HL-60 (cell line): ENCODE measurements at places on chromosomes 2 and 18.

DNA sequence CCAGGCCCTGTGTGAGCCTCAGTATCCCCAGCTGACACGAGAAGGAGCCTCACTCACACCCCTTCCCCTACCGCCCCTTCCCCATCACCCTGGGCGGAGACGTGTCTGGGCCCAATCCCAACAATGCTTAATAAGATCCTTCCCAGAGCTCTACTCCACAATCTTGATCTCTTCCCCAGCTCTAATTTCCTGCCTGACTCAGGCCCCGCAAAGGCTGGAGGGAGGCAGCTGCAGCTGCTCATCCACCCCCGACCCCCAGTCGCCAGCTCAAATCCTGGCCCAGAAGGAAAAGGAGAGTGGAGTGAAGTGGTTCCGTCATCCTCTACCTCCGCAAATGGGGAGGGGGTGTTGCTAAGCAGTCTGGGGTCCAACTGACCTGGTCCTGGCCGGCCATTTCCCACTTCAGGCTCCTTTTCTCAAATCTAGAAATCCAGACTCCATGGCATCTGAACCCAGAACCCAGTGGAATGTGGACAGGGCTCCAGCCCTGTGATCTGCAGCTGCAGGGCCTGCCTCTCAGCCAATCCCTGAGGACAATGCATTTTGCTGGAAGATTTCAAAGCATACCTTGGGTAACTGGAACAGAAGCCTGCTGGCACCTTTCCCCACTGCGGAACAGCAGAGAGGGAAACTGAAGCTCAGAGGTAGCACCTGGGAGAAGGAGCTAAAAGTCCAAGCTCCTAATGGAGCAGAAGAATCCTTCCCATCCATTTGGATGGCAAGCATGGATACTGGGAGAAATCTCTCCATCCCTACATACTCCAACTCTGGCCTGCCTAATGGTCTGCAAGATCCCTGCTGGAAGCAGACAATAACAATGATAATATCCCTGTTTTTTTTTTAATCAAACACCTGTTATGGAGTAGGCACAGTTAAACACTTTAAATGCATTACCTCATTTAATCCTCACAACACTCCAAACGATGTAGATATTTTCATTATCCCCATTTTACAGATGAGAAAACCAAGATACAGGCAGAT is 5.6 kb upstream of the TNS1 start:
- DNase-seq: no peak

GRCh38 chr2:128024816-128025215 is 3.0 kb downstream of the SAP130 start:
- no peak for DNase-seq

DNA sequence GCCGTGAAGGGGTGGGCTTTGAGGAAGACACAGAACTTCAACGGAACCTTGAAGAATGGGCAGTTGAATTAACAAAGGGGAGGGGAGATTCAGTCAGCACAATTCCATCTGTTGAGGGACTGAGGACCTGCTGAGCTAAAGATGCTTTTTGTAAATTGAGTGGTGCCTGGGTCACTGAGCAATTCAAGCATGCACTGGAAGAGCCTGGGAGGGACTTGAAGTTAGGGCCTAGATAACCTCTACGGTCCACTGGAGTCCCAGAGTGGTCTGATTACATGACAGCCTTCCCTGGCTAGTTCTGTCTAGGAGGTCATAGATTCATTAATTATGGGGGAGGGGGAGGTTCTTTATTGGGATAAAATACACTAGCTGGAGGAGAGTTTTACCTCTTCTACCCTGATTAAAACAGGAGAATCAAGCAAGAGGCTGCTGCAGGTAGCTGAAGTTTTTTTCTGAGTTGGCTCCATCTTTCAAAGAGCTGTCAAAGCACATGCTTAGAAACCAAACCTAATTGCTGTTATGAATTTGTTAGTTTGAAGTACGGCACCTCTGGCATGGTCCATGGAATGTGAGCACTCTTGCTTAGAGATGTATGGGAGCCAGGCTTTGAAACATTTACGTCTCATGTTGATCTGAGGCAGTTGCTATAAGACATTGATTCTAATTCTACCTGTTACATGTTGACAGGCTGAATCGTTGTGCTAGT is 290.2 kb downstream of the PRKCE start:
- DNase-seq: no peak

- no peak for DNase-seq
These were observed 32.0 kb downstream of the SMCHD1 start for GRCh38 chr18:2687390-2688001.

DNA sequence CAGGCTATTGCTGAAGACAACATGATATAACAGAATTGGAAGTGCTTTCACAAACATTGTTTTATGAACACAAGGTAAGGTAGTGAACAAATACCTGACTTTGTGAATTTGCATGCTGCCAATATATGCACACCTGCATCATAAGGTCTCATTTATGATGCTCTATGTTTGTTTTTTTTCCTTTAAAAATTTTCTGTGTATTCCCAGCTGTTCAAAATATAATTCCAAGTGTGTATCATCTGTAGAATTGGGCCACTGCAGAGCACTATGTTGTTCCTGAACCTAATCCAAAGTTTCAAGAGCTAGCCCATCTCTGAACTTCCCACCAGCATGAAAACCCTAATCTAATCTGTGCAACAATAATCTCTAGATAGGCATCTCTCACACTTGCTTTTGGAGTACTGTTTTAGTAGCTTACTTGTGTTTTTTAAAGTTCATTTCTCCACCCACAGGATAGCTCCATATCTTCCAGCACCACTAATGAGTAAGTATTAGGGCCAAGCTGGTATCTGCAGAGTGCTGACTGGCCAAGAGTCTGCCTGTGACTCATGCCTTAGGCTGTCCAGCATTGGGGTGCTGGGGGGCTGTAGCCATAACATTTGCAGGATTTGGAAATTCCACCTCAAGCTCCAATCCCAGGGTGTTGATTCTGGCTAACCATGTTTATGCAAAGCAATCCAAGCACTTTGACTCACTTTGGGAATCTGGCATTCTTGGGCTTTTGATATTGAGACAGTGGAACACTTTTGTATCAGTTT is 208.2 kb upstream of the REV1 start:
- DNase-seq: no peak

- no peak for DNase-seq
These were observed 154.2 kb downstream of the ATAD2B start for GRCh38 chr2:23772684-23773083.

DNA sequence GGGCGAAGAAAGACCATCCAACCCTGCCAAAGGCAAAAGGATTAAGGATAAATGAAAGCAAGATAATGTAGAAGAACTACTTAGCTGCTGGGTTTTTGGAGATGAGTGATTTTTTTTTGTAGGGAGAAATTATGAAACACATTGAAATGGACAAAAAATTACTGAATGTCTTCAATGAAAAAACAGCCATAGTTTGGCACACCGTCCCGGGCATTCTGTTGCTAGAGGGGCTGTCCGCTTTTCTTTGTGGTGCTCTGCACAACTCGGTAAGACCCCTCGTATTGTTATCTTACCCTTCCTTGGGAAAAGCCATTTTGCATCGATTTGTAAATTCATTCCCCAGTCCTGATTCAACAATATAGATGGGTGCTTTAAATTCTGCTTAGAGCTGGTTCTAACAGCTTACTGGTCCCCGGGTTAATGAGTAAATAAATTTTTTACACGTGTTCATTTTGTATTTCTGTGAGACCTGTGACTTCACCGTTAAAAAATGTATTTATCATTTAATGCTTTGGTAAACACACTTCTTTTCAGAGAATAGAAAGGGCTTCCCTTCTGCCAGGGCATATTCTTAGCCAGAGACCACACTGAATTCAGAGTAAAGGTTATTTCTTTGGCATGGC is 912 bp upstream of the LAPTM4A start:
- no peak for DNase-seq

DNA sequence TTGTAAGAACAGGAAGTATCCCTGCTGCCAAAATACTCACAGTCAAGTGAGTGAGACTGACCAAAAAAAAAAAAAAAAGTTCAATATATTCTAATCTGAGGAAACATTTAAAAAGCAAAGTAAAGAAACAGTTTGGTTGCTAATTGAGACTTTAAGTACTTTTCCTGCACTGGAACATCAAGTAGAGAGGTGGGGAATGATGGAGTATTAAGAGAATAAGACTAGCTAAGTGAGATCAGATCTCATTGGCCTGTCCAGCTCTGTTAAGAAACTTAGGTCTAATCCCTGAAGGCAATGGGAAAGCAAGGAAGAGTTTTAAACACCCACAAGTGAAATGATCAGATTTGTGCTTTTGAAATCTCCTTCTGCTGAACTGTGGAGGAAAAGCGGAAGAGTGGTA is 27.8 kb upstream of the MAP4K3 start:
- DNase-seq: no peak

DNA sequence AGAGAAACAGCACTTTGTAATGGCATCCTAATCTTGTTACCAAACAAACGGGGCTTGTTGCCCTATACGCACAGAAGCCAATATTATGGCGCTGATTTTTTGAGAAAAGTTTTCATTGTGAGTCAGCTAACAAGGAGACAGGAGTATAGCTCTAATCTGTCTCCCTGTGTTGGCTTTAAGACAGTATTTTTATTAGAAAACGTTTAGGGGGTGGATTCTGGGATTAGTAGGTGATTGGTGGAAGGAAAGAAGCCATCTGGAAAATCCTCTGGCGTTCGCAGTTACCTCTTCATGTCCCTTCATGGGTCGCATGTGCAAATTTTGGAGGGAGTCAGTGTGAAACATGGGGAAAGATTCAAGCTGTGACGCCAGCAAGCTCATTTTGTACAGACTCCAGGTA is 698 bp upstream of the TMEM237 start:
- DNase-seq: no peak

- DNase-seq: peak; percentile 62
These were observed 598 bp upstream of the WBP1 start for GRCh38 chr2:74457549-74458131.

DNA sequence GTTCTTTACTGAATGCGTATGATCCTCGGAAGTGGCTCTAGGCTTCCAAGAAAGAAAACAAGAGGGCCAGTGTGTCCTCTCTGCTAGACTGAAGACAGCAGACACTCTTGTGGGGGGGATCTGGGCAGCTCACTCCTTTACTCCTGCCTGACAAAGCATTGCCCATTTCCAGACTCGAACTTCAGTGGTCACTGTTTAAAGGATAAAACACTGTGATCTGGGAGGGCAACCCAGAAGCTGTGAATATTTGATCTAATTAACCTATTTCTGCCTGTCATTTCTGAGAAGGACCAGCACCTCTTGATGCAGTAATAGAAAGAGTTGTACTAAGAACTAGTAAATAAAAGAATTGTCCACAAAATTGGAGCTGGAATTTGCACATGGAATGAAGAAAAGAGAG is 24.5 kb upstream of the CCDC68 start:
- DNase-seq: no peak

DNA sequence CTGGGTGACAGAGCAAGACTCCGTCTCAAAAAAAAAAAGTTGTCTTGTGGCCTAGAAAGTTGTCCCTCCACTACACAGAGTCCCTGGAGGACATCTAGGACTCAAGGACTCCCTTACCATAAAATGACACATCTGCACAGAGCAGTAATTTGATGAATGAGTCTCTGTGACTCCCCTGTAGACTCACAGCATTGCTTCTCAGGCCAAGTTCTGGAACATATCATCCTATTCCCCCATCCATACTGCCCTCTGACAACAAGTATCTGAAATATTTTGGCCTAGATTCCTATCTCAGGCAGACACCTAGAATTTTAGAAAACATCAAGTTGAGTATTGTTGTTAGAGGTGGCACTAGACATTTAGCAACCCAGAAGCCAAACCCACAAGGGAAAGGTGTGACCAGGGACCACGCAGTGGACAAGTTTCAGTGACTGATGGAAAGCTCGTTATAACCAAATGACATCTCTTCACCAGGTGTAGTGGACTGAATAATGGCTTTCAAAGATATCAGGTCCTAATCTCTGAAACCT is 97.9 kb upstream of the ATP8B1 start:
- no peak for DNase-seq

DNA sequence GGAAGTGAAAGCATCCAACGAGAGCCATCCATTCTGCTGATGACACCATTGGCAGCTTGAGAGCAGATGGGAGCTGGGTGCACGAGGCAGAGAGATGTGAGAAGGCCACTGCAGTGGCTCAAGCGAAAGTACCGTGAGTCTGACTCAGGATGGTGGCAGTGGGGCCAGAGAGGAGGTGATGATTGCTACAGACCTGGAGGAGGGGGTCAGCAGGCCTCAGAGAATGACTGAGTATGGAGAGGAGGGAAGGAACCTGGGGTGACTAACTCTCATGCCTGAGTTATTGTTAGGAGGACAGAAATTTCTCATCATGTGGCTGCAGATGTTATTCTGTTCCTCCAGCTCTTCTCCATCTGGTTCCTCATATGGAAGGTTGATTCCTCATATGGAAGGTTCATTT is 8.8 kb upstream of the ZBTB7C start:
- DNase-seq: no peak

DNA sequence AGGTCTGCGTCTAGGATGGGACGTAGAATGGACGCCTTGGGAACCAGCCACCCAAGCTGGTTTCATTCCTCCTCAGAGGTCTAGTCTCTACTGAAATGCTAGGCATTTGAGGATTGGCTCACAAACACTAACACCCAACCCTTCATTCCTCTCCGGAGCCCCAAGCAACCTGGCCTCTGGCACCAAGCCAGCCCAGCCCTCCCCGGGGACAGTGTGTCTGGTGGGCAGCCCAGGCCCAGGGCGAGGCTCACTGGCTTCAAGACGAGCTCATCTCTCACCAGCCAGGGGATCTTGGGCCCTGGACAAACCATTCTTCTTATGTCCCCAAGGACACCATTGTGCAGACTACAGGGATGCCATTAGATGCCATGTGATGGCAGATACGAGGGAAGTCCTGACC is 182.5 kb downstream of the CTIF start:
- DNase-seq: no peak

DNA sequence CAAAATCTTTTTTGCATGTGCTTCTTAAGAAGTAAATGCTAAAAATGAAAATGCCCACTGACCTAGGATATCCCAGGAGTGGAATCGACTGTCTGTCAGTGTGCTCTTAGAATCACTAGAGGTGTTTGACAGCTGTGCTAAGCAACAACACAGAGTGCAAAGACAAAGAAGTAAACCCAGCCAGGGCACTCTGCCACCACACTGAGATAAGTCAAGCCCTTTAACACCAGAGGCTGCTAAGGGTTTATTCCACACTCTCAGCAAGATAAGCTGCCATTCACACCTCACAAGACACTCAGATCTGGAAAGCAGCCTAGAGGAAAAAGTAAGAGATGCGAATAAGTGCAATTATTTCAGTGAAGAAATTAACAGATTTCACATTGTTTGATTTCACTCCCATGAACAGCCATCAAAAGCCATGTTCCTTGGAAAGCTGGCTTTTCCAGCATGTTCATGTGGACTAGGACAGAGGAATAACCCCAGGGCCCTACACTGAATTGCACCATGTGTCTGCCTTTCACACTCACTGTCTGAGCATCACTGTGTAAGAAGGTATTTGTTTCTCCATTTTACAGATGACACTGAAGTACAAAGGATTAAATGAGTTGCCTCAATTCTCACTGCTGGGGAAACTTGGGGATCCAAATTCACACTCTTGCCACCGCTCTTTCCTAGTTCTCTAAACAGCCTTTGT is 6.0 kb upstream of the BMP10 start:
- DNase-seq: no peak
